ENCODE measurements at places on chromosomes 3 and 15.

GRCh38 chr15:73518180-73518862, 75.4 kb downstream of the REC114 start:
- no peak for DNase-seq

GRCh38 chr3:69762768-69763229, 23.5 kb downstream of the MITF start:
- DNase-seq: no peak

DNA sequence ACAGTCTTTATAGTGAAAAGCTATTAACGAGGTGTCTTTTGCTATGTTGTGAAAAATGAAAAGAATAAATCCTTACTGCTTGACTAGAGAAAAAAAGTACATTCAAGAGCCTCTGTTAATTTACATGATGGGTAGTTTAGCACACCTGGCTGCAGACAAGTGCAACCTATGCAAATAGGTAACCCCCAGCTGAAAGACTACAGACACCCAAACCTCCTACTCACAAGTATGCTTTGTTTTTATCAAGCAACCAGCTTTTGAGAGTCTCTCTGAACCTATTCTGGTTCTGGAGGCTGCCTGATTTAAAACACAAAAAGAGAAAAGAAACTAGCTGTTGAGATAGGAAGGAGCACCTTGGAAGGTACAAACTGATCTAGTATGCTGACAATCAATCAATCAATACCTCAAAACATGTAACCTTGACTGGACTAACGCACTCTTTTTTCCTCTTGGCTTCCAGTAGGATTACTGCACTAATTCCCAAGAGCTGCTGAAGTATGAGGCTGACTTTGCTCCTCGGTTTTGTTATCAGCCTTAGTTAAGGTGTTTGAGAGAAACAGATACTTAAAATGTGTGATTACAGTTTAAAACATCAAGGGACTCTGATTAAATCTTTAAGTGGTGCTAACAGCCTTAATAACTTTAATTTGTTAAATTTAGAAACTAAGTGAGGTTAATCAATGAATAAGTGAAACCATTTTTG, 63.6 kb downstream of the OSBPL10 start:
- no peak for DNase-seq

GRCh38 chr3:127104586-127104985, 88.3 kb upstream of the PRR23E start:
- no peak for DNase-seq

DNA sequence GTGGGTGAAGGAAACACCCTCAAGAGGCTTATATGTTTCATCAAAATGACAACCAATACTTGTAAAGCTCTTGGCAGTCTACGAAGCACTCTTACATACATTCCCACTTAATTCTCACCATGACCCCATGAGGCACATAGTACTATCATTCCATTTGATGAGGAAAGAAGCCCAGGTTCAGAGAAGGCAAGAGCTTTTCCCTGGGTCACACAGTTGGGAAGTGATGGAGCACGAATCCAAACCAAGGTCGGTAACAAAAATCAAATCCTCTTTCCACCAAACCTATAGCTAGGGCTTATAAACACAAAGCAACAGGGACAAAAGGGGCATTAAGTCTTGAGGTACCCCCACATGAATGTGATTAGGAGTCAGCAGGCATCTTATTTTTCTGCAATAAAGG, 187.1 kb downstream of the UACA start:
- DNase-seq: no peak

DNA sequence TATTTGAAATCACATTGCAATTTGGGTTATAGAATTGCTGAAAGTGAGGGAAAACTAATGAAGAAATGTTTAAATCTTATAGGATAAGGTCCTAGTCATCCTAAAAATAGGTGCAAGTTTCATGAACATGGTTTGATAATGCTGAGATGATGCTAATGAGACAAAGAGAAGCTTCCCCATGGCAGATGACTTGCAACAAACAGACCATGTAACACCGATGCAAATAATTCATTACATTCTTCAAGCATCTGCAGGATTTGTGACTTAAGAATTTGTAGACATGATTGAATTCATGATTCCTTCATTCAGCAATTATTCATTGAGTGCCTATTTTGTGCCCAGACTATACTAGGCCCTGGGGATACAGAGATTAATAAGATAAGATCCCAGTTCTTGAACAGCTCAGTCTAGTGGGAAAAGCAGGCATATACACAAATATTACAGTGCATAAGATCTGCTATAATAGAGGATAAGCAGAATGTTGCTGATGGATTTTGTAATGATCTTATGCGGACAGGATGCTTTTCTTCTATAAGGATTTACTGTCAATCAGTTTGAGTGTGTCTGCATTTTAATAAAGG, 367.9 kb upstream of the GBE1 start:
- no peak for DNase-seq

Data from NCI-H510A (cell line).